Activated CD4-positive, alpha-beta T cell treated with anti-CD3 and anti-CD28 coated beads, Interleukin-2, amount 50 U/mL, for 24 hours (primary cell): ENCODE measurements at places on chromosomes 7 and 10.

DNA sequence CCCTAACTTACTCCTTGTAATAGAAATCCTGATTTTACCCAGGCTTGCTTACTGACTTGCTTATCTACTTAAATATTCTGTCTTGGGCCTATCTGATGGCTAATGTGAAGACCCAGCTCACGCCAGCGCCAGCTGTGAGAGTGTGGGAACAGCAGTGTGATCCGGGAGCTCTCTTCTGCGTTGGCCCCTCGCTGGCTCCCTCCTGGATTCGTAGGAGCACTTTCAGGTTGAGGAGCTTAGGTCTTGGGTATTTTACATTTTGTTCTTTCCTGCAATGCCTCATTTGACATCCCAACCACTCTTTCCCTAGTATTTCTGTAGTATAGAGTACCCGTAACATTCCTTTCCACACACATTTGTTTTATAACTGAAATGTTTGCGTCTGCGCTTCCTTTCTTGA lies 51.7 kb downstream of the CREM start:
- no peak for DNase-seq

- no peak for DNase-seq
Observed at GRCh38 chr7:33495207-33495606, 365.8 kb downstream of the BBS9 start.

- no peak for DNase-seq
Observed at GRCh38 chr10:105161767-105162166, 520.7 kb downstream of the SORCS3 start.

GRCh38 chr10:60797200-60797599 lies 18.9 kb downstream of the CDK1 start:
- DNase-seq, result no peak

DNA sequence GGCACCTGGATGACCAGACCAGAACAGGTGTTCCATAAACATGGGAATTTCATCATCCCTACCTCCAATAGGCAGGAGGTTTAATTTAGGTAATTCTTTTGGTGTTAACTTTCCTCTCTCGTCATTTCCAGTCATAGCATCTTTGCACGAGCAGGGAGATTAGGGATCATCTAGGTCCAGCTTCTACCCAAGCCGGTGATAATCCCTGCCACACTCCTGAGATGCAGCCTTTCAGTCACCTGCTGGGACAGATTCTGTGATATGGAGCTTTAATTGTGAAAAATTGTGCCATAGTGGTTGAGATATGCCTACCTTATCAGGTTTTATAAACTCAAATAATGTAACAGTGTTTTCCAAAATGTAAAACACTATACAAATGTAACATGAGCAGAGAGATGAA lies 191.8 kb upstream of the AOAH start:
- DNase-seq, result no peak

GRCh38 chr10:18793951-18794350 lies 134.7 kb downstream of the ARL5B start:
- no peak for DNase-seq

- DNase-seq, result no peak
Observed at GRCh38 chr10:36494371-36494770, 631.0 kb upstream of the ANKRD30A start.

DNA sequence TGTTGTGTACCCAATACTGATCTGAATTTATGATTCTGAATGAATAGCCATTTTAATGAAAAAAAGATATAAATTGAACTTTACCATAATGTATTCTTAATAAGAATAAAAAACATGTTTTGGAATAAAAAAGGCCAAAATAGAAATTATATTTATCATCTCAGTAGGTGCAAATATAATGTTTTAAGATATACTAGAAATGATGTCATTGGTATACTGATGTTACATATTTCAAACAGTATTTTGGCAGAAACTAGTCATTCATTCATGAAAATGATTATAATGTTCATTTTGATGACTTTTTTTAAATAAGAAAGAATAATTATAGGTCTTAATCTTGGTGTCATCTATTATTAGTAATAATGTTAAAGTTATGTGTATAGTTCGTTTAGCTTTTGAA lies 9.2 kb downstream of the PCGF5 start:
- no peak for DNase-seq

- DNase-seq, result no peak
Observed at GRCh38 chr7:155692317-155692716, 47.9 kb downstream of the RBM33 start.

- no peak for DNase-seq
Observed at GRCh38 chr10:77541247-77541646, 96.4 kb downstream of the KCNMA1 start.

DNA sequence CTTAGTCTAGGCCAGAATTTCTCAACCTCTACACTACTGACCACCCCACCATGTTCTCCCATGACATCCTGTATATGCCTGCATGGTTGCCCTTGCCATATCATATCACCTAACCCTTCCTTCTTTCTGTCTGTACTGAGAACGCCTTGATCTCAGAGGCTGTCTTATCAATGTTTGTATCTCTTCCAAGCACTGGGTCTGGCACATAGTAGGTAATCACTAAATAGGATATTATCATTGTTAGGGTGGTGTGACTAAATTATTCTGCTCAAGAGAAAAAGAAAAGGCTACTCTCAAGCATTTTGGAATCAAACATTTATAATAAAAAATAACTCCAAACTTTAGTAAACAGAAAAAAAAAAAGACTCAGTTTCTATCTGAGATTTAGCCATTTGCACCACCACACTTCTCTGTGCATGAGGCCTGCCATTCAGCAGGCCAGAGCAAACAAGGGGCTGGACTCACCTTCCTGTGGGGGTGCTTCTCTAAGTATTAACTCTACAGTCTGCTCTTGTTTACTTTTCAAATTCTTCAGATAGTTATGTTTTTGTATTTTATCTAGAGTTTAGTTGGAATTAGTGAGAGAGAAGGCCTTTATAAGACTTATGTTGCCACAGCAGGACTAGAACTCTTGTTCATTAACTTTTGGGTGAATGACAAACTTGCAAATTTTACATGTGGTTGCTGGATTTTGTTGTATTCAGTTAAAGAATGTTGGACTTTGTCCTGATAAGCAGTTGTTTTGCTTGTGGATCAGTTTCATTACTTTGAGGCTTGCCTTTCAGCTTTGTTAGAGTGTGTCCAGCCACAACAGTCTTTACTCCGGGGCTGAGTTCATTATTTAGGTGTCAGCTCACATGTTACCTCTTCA lies 5.4 kb downstream of the AGBL3 start:
- DNase-seq, result no peak

GRCh38 chr7:24885305-24885704 lies 94.7 kb downstream of the OSBPL3 start:
- no peak for DNase-seq

- no peak for DNase-seq
Observed at GRCh38 chr7:143480501-143480900, 2.8 kb downstream of the TAS2R41 start.

DNA sequence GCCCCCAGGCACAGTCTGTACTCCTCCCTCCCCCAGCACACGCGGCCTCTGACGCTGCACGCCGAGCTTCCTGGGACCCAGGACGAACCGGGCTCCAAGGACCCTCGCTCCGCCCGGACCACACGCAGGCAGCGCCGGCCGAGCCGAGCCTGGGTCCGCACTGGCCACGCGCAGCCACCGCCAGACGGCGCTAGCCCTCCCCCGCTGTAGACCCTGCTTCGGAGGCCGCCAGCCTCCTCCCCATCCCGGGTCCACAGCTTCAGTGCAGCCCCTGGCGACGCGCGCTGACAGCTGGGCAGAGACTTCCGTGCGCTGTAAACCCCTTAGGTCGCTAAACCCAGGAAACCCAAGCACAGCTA lies 936 bp upstream of the TCERG1L start:
- DNase-seq, result no peak

- no peak for DNase-seq
Observed at GRCh38 chr10:110275128-110275729, 29.5 kb downstream of the SMNDC1 start.

DNA sequence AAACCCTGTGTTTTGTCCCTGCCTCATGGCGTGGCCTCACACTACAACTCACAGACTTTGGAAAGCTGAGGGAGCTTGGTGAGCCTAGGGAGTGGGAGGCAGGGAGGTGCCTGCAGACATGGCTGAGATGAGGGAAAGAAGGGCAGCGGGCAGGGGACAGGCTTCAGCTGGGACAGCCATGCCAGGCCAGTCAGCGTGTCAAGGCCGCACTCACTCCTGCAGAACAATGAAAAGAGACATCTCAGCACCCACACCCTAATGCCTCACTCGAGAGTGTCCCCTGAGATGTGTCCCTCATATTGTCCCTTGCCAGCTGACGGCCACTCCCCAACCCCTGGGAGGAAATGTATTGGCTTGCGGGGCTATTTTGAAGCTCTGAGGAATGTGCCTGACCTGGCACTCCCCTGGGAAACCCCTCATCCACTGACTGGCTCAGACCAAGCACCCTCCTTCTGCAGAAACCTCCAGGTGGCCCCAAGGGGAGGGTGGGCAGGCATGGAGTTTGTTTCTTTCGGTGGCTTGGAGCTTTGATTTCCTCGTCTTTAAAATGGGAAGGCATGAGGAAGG lies 31.6 kb downstream of the SH3PXD2A start:
- no peak for DNase-seq
